ENCODE measurements at places on chromosomes 6 and 20.

DNA sequence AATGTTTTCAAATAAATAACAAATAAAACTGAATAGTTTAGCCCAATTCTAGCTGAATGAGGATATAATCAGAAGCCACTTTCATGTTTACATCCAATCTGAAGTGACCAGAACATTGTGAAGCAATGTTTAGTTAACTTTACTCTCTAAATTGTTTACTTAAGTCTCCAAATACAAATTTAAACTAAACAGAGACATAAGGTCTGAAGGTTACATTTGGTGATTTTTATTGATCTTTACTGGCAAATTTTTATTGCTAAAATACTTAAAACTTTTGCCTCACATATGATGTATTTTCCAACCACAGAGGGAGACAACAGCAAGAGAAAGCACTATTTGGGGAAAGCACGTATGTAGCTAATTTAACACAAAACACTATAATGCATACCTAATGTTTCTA, 106.8 kb upstream of the THEMIS start:
- no peak for DNase-seq

- DNase-seq, result no peak
These were observed 70.4 kb downstream of the ABHD12 start for GRCh38 chr20:25320035-25320800.

DNA sequence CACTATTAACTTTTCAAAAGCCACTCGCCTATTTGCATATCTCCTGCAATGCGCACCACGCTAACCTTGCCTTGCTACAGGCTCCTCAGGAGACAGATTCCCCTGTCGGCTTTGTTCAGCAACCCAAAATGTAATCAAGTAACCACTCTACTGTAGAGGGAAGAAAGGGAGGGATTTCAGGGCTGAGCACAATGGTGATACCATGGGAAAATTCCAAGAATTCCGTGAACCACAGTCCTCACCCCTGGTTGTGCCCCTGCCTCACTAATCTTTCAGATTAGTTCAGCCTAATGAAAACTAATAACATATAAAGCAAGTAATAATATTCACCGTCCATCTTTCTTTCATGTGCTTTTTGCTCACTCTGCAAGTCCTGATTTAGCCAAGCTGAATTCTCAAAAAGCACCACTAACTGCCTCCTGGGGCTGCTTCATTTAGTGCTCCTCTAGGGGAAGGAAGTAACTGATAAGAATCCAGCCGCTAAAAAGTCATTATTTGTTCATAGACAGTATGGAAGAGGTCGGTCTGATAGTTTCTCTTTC, 6.6 kb downstream of the CITED2 start:
- DNase-seq, result no peak

DNA sequence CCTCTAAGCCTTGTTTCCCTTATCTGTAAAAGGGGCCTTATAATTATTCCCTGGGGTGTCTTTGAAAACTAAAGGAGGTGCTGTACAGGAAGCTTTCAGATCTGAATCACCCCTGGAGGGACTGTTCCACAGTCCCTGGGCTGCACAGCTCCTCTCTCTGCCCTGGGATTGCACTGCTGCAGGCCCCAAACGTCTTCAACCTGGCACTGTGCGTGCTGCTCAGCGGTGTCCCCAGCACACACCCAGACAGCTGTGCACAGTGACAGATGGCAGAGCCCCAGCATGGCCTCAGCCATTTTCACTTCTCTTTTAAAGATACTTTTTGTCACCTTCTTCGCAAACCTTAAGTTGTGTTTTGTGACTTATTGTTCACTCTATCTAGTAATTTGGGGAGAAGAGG, 50.7 kb upstream of the INSM1 start:
- peak; percentile 15 for DNase-seq

GRCh38 chr6:37150314-37150713, 19.6 kb upstream of the PIM1 start:
- DNase-seq, result no peak

GRCh38 chr20:25103526-25103925, 21.6 kb upstream of the VSX1 start:
- DNase-seq, result no peak

DNA sequence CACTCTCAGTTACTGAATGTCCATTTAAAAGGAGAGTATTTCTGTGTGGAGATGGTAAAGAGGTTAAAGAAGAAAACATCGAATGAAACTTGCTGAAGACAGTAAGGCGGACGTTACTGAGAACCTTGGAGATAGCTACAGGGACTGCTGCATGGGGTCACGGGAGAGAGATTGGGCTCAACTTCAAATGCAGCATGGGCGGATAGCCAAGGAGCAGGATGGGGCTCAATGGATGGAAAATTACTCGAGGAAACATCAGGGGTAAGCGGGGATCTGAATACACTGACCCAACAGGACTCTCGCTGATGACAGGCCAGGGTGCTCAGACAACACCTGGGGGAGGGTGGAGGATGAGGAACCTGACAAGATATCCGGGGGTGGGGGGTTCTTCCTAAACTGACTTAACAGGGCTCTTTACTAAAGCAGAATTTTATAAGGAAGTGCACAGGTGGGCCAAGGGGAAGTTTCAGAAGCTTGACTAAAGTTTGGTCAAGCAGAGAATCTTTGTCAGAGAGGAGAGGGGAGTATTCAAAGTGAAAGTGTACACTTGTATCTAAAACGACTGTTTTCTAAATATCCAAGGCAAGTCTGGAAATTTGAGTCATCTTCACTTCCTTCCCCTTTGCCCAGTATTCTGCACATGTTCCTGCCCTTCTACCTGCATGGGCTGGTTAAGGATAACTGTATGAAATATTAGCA, 22.8 kb downstream of the ECT2L start:
- DNase-seq, result no peak

GRCh38 chr6:162211022-162211421, 516.5 kb downstream of the PRKN start:
- no peak for DNase-seq
